ENCODE measurements at places on chromosomes 11 and 22. TPM values are rescaled to one million over a fixed set of nuclear protein-coding genes. Genes with fewer than 3 reads are reported as not detected.

GRCh38 chr11:117684731-117685130 lies 112.3 kb downstream of the DSCAML1 start:
- no peak for DNase-seq

DNA sequence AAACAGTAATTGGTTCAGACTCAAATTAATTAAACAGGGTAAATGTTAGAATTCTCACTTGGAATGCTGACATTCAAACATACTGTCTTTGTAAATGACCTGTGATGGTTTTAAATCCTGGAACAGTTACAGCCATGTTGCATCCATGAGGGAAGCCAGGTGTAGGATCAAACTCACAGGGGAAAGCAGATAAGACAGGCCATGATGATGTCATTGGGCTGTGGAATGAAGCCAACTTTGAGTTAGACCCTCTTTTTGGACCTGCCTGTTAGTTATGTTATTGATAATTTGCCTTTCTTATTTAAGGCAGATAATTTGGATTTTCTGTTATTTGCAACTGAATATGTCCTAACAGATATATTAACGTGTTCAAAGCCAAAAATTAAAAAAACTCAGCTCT lies 39.3 kb upstream of the ABTB2 start:
- DNase-seq: no peak

DNA sequence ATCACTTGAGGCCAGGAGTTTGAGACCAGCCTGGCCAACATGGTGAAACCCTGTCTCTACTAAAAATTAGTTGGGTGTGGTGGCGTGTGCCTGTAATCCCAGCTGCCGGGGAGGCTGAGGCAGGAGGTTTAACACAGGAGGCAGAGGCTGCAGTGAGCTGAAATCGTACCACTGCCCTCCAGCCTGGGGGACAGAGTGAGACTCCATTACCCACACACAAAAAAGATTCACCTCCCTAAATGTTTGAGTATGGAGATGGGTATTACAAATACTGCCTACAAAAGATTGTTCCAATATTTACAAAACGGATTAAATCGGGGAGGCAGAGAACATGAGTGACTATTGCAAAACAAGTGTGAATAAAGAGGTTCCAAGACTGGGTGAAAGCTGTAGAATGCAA lies 98.3 kb downstream of the PICALM start:
- no peak for DNase-seq

GRCh38 chr11:108501396-108501795 lies 3.2 kb upstream of the POGLUT3 start:
- peak; percentile 26 for DNase-seq

GRCh38 chr11:1178201-1178885 lies 20.6 kb downstream of the MUC5AC start:
- no peak for DNase-seq

GRCh38 chr22:47053013-47053725 lies 290.7 kb downstream of the TBC1D22A start:
- no peak for DNase-seq

DNA sequence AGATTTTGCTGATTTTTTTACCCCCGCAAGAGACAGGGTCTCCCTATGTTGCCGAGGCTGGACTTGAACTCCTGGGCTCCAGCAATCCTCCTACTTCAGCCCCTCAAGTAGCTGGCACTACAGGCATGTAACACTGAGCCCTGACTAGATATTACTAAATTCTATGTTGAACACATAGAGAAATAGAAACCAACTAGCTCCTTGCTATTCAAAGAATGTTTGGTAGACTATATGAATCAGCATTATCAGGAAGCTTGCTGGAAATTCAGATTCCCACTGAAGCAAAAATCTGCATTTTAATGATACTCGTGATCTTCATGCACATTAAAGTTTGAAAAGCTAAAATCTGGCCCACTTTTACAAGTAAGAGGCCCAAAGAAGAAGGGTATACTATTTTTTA lies 11.9 kb downstream of the TMEM41B start:
- peak; percentile 59 for DNase-seq

DNA sequence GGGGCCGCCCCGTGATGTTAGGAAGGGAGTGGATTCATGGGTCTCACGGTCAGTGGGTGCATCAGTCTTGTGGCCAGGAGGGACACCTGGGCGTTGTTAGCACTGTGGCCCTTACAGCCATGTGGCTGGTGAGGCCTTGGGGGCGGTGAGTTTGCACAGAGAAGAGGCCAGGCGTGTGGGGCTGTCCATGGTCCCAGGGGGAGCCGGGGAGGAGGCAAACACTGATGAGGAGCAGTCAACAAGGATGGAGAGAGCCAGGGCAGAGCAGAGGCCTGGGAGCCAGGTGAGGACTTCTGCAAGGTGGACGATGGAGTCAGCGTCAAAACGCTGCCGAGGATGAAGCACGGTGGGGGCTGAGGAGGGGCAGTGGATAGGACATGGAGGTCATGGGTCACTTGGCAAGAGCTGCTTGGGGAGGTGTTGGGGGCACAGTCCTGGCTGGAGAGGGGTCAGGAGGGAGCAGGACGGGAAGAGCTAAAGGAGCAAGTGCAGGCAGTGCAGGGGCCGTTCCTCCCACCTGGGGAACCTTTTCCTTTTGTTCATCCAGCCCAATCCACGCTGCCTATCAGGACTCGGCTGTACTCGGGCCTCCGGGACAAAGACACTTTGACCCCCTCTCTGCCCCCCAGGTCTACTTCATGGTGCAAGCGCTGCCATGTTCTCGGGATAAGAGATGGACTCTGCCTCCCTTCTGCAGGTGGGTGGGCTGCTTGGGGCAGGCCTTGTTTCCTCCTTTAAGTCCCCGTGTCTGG lies 801.1 kb downstream of the TBC1D22A start:
- no peak for DNase-seq

Gene TNNT3
- not detected for polyA plus RNA-seq

GRCh38 chr11:61353131-61354067 lies 8.3 kb downstream of the CYB561A3 start:
- DNase-seq: no peak

Gene DESI1
- polyA plus RNA-seq: 24.9 TPM

DNA sequence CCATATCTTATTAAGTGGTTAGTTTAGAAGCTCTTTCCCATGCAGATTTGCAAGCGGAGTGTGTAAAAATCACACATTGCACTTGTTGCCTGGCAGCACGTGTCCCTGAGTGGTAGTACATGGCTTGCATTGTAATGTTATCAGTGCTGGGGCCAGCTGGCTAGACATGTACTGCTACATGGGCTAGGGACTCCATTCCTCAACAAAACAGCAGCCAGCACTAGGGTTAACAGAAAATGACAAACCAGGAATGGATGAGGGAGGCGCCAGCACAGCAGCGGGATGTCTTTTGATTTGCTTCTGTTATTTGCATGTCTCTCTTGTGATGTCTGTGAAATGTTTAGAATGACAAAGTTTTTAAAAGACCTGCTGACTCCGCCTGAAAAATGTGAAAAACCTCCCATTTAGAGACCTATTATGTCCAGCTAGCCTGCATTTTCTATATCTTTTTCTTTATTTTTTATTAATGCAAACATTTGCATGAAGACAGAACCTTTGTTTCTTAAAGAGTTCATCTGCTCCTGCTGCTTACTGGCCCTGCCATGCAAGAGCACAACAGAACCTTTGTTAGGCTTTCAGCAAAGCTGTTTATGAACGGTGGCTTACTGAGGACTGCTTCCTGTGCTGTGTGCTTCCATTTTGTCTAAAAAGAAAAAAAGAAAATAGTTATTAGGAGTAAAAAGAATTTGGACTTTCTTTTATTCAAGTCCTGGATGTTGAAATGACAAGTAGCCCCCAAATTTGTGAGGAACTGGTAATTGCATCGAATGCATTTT lies 40.7 kb downstream of the CSTPP1 start:
- no peak for DNase-seq

DNA sequence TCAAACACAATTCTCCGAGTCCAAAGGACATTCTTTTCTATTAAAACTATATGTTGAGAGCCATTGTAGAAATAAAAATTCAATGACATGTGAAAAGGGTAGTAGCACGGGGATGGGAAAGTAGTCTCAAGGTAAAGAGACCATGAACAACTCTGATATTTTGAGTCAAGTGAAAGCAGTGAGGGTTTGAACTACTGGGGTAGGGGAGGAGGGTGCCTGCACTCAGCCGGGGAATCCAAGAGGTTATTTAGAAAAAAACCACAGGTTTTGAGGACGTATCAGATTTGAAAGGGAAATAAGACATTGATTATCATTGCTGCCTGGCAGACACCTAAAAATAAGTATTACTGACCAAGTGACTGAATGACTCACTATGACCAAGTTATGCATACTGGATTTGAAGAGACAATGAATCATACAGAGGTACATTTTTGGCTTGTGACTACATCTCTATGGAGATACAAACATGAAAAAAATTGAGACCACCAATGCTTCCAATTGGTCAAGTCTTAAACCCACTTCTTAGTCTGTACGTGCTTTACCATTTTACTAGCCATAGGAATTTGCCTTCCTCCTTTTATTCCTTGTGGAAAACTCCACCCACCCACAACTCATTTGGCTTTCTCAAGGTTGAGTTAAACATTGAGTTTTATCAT lies 2.2 kb upstream of the OR52H1 start:
- DNase-seq: peak; percentile 91

Gene GAL3ST1
- polyA plus RNA-seq: not detected

DNA sequence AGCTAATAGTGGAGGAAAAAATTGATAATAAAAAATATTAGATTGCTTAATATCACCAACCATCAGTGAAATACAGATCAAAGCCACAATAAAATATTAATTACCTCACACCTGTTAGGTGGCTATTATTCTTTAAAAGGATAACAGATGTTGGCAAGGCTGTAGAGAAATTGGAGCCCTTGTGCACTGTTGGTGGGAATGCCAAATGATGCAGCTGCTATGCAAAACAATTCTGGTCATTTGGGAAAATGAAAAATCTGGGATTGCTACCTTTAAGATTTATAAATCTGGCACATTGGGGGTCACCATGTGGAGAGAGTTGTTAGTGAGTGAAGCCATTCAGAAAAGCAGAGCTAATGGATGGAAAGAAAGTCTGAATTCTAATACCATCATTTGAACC lies 143.4 kb downstream of the FCHSD2 start:
- DNase-seq: no peak

Gene SCARF2
- polyA plus RNA-seq: 37.0 TPM

DNA sequence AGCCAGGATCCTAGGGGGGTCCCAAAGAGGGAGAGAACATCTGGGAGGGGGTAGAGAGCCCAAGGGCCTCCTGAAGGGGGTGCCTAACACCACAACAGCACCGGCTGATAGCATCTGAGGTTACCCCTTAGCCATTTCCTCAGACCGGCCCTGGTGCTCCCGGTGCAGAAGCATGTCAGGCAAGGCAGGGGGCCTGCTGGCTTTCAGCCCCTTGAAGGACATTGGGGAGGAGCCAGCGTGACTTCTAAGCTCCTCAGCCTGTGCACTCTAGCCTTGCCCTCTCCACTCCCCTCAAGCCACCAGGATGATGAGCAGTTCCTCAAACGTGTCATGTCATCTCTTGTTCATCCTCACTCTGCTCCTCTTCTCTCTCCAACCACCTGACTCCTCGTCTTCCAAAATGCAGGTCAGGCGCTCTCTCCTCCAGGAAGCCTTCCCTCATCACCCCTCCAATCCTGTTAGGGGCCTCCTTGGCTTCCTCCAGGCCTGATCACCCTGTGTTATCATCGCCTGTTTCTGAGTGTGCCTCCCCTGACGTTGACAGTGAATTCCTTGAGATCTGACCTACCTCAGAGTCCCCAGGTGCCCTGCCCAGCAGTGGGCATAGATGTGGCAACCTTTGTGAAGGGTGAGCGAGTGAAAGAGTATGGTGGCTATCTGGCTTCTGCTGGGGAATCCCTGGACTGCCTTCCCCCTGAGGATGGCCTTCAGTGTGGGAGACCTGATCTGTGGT lies 6.1 kb downstream of the P2RY2 start:
- no peak for DNase-seq

- DNase-seq: no peak
These were observed 2.9 kb downstream of the ZP1 start for GRCh38 chr11:60870276-60870675.

Gene APOBEC3H
- not detected for polyA plus RNA-seq

Gene TUT1
- 10.1 TPM for polyA plus RNA-seq

- no peak for DNase-seq
These were observed 83.6 kb downstream of the FDX1 start for GRCh38 chr11:110513259-110513801.

DNA sequence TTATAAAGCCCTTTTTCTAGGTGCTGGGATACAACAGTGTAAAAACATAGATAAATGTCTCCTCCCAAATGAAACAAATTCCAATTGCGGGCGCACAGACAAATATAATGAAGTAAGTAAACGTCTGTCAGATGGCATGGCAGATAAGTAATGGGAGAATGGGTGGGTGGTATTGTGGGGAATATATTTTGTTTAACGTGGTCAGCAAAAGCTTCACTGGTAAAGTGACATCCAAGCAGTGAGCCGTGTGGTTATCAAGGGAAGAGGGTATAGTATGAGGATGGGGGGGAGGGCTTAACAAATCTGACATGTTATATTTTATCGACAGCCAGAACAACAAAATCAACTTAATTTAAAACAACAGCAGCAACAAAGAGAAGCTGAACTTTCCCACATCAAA lies 1.2 kb downstream of the SVIP start:
- DNase-seq: no peak

Gene TSPO
- 401 TPM for polyA plus RNA-seq

DNA sequence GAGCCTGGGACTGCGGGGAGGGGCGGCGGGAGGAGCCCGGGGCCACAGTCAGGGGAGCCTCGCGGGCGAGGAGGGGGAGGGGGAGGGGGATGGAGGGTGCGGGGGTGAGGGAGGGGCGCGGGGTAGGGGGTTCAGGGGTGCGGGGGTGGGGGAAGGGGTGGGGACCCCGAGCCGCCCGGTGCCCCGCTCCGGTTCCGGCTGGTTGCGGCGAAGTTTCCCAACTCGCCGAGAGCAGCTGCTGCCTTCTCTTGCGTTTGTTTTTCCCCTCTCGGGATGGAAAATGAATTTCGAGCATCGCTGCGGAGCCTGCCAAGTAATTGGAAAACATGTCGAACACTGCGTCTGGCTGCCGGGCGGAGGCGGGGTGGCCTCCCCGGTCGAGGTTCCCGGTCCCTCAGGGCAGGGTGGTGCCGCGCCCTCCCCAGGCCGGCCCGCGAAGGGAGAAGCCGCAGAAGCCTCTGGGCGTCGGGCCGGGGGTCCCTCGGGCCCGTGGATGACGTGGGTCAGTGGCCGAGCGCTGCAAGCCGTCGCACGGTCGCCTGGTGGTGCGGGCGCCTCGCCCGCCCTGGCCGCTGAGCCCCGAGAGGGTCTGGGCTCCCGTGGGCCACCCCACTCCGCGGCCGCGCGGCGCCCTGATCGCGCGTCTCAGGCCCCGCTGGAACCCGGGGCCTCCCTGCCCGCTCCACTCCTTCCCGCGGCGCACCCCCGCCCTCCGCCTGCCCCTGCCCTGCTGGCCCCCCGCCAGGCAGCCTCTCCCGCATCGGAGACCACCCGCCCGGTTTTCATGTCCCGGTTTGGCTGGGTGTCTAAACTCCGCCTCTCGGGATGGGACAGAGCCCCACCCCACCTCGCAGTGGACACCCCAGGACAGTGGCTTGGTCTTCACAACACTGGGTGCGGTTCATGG lies 12.1 kb downstream of the SPATA19 start:
- no peak for DNase-seq

Gene KIAA1671
- not detected for polyA plus RNA-seq

DNA sequence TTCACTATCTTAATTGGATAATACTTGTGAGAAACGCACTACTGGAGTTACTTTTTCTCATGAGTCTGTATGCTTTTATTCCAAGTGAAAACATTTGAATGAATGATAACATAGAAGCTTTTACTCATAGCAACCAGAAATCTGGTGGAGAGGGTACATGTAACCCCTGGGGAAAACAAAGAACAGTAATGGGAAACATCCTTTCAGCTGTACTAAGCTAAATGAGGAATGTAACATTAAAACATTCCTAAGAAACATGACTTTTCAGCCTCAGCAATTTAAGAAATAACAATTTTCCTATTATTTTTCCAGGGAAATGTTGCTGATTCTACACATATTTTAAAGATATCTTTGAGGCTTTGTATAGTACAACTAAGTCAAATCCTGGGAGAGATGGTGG lies 97.2 kb upstream of the CEP126 start:
- no peak for DNase-seq

Data from IMR-90 (cell line).